ENCODE measurements at places on chromosomes 2 and 18. TPM values are rescaled to one million over a fixed set of nuclear protein-coding genes. Genes with fewer than 3 reads are reported as not detected.
A peak's percentile ranks its signal among the peaks of the same experiment; 100 is the strongest.

GRCh38 chr2:207766041-207766551 lies 3.6 kb downstream of the FZD5 start:
- DNase-seq: no peak

DNA sequence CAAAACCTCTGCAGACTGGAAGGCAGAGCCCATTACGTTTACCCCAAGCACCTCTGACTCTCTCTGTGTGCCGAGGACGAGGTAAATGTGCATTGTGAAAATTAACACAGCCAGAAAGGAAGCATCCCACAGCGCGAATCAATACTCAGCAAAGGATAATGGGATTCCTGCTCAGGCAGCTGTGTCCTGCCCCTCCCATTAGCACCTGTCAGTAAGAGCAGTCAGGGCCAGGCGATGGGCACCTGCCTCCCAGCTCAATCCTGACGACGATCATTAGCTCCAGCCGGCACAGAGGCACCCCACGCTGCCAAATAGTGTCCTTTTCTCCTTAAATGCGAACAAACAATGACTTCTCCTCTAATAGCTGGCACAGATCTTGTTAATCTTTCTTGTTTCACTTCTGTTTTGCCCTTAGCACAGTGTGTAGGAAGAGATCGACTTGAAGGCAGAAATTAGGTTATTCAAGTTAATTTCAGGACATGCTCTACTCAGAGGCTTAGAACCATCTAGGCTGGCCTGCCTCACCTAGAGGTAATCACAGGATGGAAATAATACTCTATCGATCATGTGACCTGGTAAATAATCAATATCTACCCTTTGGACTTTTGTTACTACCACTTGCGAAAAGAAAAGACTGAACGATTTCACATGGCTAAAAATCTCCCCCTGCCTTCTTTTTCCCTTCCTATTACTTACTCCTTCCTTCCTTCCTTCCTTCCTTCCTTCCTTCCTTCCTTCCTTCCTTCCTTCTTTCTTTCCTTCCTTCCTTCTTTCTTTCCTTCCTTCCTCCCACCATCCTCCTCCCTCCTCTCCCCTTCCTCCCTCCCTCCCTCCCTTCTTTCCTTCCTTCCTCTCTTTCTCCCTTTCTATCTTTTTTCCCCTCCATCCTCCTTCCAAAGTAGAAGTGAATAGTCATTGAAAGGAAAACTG lies 487.9 kb upstream of the ID2 start:
- DNase-seq: no peak

GRCh38 chr18:23450022-23450421 lies 3.1 kb upstream of the RIOK3 start:
- DNase-seq: no peak

GRCh38 chr18:36558234-36558633 lies 260.7 kb downstream of the FHOD3 start:
- peak; percentile 44 for DNase-seq

- no peak for DNase-seq
Observed at GRCh38 chr18:70334728-70335329, 46.0 kb downstream of the SOCS6 start.

- DNase-seq: no peak
Observed at GRCh38 chr2:59425247-59425646, 1128.2 kb downstream of the BCL11A start.

Gene CELF4
- total RNA-seq: not detected

Measured in IMR-90 (cell line).